ENCODE measurements at places on chromosomes 6 and 20. TPM values are rescaled to one million over a fixed set of nuclear protein-coding genes. Genes with fewer than 3 reads are reported as not detected.
A peak's percentile ranks its signal among the peaks of the same experiment; 100 is the strongest.

DNA sequence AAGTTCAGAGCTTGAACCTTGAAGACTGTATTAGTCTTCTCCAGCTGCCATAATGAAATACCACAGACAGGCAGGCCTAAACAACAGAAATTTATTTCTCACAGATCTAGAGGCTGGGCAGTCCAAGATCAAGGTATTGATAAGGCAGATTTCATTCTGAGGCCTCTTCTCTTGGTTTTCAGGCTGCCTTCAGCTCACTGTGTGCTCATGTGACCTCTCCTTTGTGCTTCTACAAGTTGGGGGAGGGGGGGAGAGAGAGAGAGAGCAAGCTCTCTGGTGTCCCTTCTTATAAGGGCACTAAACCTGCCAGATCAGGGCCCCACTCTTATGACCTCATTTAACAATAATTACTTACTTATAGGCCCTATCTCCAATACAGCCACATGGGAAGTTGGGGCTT is 102.6 kb upstream of the RSPO3 start:
- no peak for DNase-seq

DNA sequence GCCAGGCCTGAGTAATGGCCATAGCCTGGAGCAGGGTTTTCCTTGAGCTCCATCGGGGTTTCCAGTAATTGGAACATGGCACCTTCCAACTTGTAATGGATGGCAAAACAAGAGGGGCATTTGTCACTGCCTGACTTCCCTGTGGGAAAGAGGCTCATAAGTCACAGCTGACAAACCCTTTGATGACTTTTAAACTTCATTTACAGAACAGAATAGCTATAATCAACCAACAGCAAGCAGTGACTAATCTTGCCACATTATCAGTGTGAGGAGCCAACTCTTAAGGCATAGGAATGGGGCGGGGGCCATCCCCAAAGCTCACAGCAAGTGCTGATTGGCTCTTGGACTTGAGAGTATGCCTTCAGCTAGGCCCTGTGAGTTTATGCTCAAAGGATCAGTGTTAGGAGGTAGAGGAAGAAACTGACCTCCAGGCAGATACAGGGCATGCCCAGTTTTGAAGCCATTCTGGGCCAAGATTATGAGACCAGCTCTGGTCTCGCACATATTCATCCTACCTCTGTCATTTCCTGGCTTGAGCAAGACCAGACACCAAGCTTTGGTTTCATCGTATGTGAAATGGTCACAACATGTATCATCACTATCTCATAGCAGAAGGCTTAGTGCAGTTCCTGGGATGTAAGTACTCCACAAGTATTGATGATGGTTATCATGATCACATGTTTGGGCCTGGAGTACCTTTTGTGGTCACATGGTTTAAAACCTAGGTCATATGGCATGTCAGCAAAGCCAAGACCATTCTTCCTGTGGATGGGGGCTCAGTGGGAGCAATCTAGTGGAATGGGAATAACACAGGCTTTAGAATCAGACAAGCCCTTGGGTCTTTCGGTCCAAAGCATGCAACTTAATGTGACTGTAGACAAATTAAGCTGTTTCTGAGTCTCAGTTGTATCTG is 49.2 kb downstream of the EIF2S2 start:
- DNase-seq, result no peak

DNA sequence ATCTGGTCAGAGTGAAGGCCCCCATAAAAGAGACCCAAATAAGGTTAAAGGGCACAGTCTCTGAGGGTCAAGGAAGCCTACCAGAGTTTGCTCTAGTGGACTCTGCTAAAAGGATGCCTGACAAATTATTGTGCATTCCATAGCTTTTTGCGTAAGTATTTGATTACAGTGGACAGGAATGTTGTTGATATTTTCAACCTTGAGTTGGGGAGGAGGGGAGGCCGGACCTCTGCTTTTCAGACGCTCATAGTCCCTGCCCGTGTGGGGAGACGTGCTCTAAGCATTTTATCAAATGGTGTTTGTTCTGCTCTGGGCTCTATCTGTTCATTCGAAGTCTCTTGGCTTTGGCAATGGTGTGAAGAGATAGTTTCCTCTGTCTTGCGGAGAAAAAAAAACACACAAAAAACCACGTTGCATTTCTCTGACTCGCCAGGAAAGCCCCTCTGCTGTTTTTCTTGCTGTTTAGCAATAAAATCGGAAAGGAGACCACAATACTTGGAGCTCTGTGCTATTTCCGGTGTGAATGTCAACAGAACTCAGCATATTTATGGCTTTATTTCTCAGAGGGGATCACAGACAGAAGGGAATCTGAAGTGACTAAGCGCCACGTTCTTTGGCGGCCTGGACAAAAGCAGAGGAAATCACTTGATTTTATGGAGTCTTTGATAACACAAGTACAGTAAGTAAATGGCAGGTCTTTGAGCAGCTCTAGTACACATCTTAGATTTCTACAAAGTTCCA is 159.8 kb downstream of the ZFP64 start:
- DNase-seq, result no peak

DNA sequence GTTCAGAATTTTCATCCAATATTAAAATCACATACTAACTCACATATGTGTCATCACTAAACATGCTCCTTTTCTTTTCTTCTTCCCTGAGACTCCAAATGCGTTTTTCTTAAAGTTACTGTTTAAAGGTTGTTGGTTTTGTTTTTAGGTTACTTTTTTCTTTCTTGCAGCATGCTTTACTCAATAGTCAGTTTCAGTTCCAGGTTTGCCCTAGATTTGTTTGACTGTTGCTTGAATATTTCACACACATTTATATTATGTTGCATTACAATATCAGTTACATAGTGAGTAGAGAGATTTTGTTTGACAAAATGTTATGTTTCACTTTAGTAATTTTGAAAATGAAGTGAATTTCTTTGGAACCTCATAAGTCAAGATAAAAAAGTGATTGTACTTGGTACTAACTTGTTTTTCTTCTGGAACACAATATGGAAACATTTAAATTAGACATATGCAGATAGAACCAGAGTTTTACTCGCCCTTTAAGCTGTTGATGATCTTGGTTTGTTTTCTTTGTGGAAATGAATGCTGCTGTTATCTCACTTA is 27.3 kb downstream of the FNDC1 start:
- no peak for DNase-seq

Gene TENT5A
- 30.4 TPM for total RNA-seq

DNA sequence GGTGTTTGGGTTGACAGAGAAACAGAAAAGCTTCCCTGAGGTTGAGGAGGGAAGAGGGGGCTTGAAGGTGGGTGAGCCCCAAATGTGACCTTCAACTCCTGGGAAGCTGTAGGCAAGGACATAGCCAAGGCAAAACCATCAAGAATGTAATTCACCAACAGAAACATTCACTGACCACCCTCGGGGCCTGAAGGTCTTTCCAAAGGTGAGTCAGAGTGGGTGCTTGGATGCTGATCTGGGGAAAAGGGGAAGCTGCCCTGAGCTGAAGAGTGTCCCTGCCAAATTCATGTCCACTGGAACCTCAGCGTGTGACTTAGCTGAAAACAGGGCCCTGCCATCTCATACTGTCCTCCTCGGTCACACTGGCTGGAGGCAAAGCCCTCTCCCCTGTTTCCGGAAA is 234.2 kb upstream of the SULF2 start:
- no peak for DNase-seq

Gene ATP9A
- total RNA-seq, result 54.0 TPM

- DNase-seq, result peak; percentile 52
Measured at GRCh38 chr6:113731541-113731940, 125.6 kb upstream of the MARCKS start.

Measured in mucosa of descending colon (tissue), 3 donors.